ENCODE measurements at places on chromosomes 3 and 15. TPM values are rescaled to one million over a fixed set of nuclear protein-coding genes. Genes with fewer than 3 reads are reported as not detected.

PARP6 gene
- 10.9 TPM for total RNA-seq

TMCO5A gene
- not detected for total RNA-seq

SAMD7 gene
- not detected for total RNA-seq

TPRG1 gene
- total RNA-seq: 0.43 TPM

C3orf80 gene
- total RNA-seq: 0.09 TPM

GMPS gene
- total RNA-seq: 12.9 TPM

PRTG gene
- total RNA-seq: 2.6 TPM

RFTN1 gene
- 25.2 TPM for total RNA-seq

ILDR1 gene
- not detected for total RNA-seq

KLHL40 gene
- total RNA-seq: not detected

SERPINI2 gene
- total RNA-seq: not detected

GUCA1C gene
- total RNA-seq: not detected

PLSCR2 gene
- not detected for total RNA-seq

DNAJC13 gene
- total RNA-seq: 55.9 TPM

CD96 gene
- total RNA-seq: not detected

SLC9C1 gene
- total RNA-seq: 0.11 TPM

TP63 gene
- total RNA-seq: not detected

FANCD2 gene
- total RNA-seq: 5.8 TPM

UCN2 gene
- 0.11 TPM for total RNA-seq

ROPN1 gene
- not detected for total RNA-seq

TMEM212 gene
- not detected for total RNA-seq

All from dermis lymphatic vessel endothelial cell (primary cell).